ENCODE measurements at places on chromosomes 11 and 22.

- DNase-seq = no peak
These were observed 31.8 kb downstream of the TRIOBP start for GRCh38 chr22:37728620-37729019.

DNA sequence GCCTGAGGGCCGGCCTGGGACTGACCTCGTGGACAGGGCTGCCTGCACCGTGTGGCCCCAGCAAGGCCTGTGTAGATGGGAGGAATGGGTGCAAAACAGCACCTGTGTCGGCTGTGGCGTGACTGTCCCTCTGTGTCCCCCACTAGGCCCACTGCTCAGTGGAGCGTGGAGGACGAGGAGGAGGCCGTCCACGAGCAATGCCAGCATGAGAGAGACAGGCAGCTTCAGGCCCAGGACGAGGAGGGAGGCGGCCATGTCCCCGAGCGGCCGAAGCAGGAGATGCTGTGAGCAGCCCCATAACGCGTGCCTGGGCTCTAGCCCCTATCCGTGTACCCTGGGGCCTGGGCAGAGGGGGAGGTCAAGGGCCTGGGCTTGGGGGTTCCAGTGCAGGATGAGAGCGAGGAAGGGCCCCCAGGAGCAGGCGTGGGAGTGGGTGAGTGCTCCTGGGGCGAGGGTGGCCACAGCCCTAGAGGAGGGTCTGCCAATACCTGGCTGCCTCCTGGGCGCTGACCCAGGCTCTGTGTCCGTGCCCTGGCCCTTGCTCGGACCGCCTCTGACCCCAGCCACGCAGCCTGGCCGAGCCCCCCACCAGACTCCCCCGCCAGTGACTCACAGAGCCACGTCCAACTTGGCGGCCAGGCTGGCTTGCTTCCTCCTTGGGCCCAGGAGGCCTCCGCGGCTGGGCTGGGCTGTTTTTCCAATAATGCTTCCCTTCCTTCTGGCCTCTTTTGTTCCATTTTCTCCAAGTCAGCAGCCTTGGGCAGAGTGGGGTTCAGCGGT lies 11.6 kb downstream of the PRR33 start:
- peak; percentile 5 for DNase-seq

- DNase-seq = no peak
These were observed 67.7 kb upstream of the SORL1-AS1 start for GRCh38 chr11:121520243-121521144.

- no peak for DNase-seq
These were observed 153.1 kb downstream of the DDX10 start for GRCh38 chr11:108817976-108818375.

DNA sequence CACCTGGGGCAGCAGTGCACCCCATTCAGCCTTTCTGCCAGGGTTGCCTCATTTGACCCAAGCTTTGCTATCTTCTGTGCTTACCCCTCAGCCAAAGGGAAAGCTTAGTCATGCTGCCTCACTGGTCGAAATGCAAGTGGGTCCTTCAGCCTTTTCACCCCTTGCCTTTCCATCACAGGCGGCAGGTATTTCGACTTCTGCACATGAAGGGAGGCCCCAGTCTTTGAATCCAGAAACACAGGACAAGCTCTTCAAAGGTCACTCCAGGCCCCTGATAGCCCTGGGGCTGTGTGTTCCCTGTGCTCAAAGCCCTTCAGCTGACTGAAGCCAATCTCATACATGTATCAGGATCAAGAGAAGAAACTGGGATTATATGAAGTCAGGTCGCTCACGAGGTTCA lies 129.7 kb downstream of the SNX19 start:
- no peak for DNase-seq

GRCh38 chr11:111301004-111301841 lies 2.9 kb downstream of the POU2AF3 start:
- DNase-seq = no peak

- DNase-seq = no peak
These were observed 34.0 kb downstream of the SLCO2B1 start for GRCh38 chr11:75184757-75185425.

GRCh38 chr11:82577246-82577645 lies 156.4 kb downstream of the FAM181B start:
- no peak for DNase-seq
